ENCODE measurements at places on chromosomes 11 and 22. TPM values are rescaled to one million over a fixed set of nuclear protein-coding genes. Genes with fewer than 3 reads are reported as not detected.

Gene EIF3M
- polyA plus RNA-seq = 378 TPM

Gene OVCH2
- 0.06 TPM for polyA plus RNA-seq

Gene LYVE1
- 49.3 TPM for polyA plus RNA-seq

Gene RTN4R
- 7.5 TPM for polyA plus RNA-seq

Gene KRTAP5-2
- polyA plus RNA-seq = 0.42 TPM

Gene TTC17
- polyA plus RNA-seq = 152 TPM

Gene APOA4
- 4,166 TPM for polyA plus RNA-seq

Gene TLCD5
- polyA plus RNA-seq = 5.4 TPM

Gene TST
- 87.6 TPM for polyA plus RNA-seq

Gene KRTAP5-7
- 0.16 TPM for polyA plus RNA-seq

Gene SYT8
- 2.7 TPM for polyA plus RNA-seq

Gene MMP11
- 12.7 TPM for polyA plus RNA-seq

Gene ZBTB16
- polyA plus RNA-seq = 2.8 TPM

Gene INS
- polyA plus RNA-seq = 0.39 TPM

Gene SLC25A18
- 0.46 TPM for polyA plus RNA-seq

Gene WBP2NL
- 1.5 TPM for polyA plus RNA-seq

Gene ANKK1
- 0.27 TPM for polyA plus RNA-seq

Gene C11orf16
- polyA plus RNA-seq = 0.12 TPM

Gene USH1C
- 269 TPM for polyA plus RNA-seq

Gene TRMU
- 42.3 TPM for polyA plus RNA-seq

Gene HBG2
- polyA plus RNA-seq = 2,367 TPM

All from large intestine (tissue), 12 donors.